Activated T-helper 2 cell treated with anti-CD3 and anti-CD28 coated beads, Interferon-gamma antibody, Interleukin-2, Interleukin-4, amounts not matched to agents 10 μg/mL and 5 μg/mL and 100 μg/mL, durations not matched to agents 14 hours and 24 hours and 36 hours (primary cell): ENCODE measurements at places on chromosomes 5 and 9. TPM values are rescaled to one million over a fixed set of nuclear protein-coding genes. Genes with fewer than 3 reads are reported as not detected.
A peak's percentile ranks its signal among the peaks of the same experiment; 100 is the strongest.

- no peak for DNase-seq
- no peaks in the 10 kb centered on the region for H3K27me3 ChIP-seq
- no peak overlapping the region for H3K4me3 ChIP-seq
- peaks cover 22% of the 10 kb centered on the region for H3K4me1 ChIP-seq
- H3K36me3 ChIP-seq = peaks cover 29% of the 10 kb centered on the region
These were observed 273.2 kb downstream of the SYK start for GRCh38 chr9:91074866-91075265.

DNA sequence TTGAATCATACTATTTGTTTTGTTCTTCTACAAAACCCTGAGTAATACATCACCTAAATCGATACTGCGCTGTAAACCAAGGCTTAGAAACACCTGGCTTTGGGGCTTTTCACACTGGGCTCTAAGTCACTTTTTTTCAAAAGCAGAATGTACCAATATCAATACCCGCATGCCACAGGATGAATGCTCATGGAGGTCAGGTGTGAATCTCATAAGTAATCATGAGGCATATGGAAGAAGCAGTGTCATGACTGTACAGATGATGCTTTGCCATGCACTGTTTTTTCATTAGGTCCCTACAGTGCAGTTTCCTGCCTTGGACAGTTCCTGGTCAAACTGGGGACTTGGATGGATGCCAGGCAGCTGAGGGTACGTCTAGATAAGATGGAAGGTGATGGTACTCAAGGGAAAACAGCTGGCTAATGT is 49.0 kb upstream of the ATG10 start:
- H3K27me3 ChIP-seq = peaks cover 6% of the 10 kb centered on the region
- no peak for DNase-seq
- no peak overlapping the region for H3K4me3 ChIP-seq

DNA sequence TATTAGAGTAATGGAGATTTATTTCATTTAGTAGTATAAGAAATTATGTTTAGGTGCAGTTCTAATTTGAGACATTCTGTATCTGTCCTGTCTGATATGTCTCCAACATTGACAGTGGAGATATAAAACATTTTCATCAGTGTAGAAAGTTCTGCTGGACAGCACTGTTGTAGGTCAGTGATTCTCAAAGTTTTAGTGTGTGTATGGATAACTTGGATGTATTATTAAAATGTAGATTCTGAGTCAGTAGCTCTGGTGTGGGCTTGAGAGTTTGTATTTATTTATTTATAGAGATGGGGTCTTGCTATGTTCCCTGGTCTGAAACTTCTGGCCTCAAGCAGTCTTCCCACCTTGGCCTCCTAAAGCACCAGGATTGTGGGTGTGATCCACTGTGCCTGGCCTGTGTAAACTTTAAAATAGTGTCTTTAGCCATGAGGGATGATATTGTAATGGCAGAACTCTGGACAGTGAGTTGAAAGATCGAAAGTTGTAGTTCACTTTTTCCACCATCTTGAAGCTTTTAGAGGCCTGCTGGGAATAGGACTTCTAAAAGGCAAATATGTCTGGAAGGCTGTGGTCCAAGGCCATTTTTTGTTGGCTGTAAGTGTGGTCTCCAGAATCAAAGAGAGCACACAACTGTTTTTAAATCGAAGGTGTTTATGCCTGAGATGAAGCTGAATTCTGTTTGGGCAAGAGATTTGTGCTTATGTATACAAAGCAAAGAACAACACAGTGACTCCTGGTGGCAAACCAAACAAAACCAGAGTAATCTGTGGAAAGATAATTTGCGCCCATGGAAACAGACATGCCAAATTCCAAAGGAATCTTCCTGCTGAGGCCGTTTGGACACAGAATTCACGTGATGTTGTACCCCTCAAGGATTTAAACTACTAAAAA is 12.4 kb downstream of the UBAP1 start:
- H3K27me3 ChIP-seq = no peaks in the 10 kb centered on the region
- no peak overlapping the region for H3K4me3 ChIP-seq
- H3K27ac ChIP-seq = no peak overlapping the region
- no peak for DNase-seq
- H3K36me3 ChIP-seq = peaks cover 18% of the 10 kb centered on the region

GRCh38 chr5:168513861-168514428 is 15.2 kb upstream of the FBLL1 start:
- no peaks in the 10 kb centered on the region for H3K4me1 ChIP-seq
- peaks cover 96% of the 10 kb centered on the region for H3K36me3 ChIP-seq
- no peak for DNase-seq
- no peak overlapping the region for H3K4me3 ChIP-seq
- H3K27ac ChIP-seq = no peak overlapping the region

DNA sequence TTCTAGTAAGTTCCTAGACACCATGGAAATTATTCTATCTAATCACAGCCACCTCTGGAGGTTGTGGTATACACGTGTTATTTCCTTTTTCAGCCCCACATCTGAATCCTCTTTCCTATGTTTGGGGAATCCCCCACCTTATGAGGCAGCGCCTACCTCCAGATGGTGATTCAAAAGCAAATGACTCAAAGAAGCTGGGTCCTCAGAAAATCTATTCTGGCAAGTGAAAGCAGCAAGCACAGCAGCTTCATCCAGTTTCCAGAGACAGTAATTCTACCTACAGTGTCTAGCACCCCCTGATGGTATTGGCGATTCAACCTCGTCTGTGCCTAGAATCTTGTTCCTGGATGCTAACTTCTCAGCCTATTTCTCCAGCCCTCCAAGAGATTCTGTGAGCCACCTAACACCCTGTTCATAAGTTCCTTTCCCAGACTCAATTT is 43.0 kb downstream of the STRBP start:
- no peaks in the 10 kb centered on the region for H3K36me3 ChIP-seq
- peak overlapping the region; percentile 69 for H3K27ac ChIP-seq
- DNase-seq = peak; percentile 27
- H3K27me3 ChIP-seq = no peaks in the 10 kb centered on the region

- H3K36me3 ChIP-seq = peaks cover 1% of the 10 kb centered on the region
- H3K4me1 ChIP-seq = peaks cover 30% of the 10 kb centered on the region
- H3K4me3 ChIP-seq = no peak overlapping the region
- peak; percentile 52 for DNase-seq
These were observed 10.5 kb downstream of the OR1K1 start for GRCh38 chr9:122810306-122810946.

DNA sequence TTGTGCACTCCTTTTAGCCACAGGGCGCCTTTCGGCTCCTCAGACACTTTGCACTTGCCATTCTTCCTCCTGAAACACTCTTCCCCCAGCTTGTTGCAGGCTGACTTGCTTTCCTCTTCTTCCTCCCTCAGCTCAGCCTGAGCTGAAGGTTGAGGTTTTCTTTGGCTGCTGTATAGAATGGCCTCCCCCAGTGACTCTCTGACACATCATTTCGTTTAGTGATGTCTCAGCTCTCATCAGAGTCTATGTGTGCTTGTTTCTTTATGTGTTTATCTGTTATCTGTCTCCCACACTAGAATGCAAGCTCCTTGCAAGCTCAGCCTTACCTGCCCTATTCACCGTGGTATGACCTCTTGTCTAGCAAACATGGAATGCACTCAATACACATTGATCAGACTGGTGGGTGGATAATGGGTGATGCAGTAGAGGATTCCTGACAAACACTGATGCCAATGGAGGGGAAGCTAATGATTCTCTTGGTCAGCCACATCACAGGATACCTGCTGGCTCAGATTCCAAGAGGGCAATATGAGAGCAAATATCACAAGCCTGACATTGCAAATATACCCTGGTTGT is 112.9 kb upstream of the STC2 start:
- no peak overlapping the region for H3K4me3 ChIP-seq
- no peaks in the 10 kb centered on the region for H3K27me3 ChIP-seq
- no peaks in the 10 kb centered on the region for H3K36me3 ChIP-seq
- H3K4me1 ChIP-seq = no peaks in the 10 kb centered on the region

The IRF1 gene
- total RNA-seq = 155 TPM in 2 replicates

DNA sequence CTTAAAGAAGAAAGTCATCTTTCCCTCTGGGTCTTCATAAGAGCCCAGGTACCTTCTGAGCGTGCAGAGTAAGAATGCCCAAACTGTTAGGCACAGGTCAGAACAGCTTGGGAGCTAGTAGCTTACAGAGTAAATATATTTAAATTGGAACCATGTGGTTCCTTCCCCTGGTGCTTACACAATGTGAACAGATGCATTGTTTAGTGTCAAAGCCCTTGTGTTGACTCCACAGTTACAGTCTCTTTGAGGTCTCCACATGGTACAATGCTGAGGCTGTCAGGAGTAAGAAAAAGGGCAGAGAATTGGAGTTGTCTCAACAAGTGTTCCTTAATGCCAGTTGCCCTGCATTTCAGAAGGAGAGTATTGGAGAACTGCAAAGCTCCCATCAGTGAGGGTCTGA is 188.5 kb downstream of the PAPPA start:
- no peak overlapping the region for H3K4me3 ChIP-seq
- no peaks in the 10 kb centered on the region for H3K4me1 ChIP-seq
- no peak for DNase-seq
- no peak overlapping the region for H3K27ac ChIP-seq
- no peaks in the 10 kb centered on the region for H3K36me3 ChIP-seq
- H3K27me3 ChIP-seq = no peaks in the 10 kb centered on the region

The GLRA1 gene
- not detected in 2 replicates for total RNA-seq
